Fibroblast of the aortic adventitia (primary cell): ENCODE measurements at places on chromosomes 6 and 20.
A peak's percentile ranks its signal among the peaks of the same experiment; 100 is the strongest.

DNA sequence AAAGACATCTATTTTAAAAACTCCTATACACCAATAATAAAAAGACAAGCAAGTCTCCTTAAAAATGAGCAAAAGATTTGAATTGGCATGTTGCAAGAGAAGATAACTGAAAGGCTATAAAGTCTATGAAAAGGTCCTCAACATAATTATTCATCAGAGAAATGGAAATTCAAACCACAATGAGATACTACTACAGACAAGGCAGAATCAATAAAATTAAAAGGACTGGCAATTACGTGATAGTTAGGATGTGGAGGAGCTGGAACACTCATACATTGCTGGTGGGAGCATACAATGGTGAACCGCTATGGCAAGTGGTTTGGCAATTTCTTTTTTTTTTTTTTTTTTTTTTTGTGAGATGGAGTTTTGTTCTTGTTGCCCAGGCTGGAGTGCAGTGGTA lies 43.8 kb upstream of the KIF13A start:
- no peak for DNase-seq

DNA sequence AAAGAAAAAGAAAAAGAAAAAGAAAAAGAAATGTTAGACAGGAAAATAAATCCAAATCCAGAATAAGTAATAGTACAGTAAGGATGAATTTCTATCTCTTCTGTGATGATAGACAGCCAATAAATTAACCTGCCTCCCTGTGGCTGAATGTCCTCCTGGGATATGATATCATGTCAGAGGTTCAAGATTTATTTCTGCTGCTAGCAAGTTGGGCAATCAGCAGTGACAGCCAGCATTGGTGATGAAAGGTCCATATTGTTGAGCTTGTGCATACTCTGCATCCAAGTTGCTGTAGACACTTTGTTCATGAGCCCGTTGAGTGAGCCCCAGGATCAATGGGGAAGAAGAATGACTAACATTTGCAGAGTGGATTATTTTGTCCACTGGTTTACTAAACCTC lies 44.9 kb upstream of the CEP85L start:
- no peak for DNase-seq

DNA sequence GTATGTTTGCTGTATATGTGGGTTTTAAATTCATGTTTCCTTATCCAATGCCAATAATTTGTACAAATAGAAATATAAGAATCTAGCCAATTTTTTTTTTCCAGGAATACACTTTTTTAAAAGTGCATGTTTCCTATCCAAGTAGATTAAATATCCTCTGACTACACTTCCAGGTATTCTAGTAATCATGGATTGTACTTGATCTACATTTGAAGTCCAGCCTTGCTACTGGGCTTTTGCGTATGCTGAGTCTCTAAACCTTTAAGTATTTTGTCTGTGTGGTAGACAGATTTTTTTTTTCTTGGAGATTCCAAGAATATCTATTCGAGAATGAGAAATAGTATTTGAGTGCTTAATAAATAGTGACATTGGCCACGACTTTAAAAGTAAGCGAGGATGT lies 188.3 kb downstream of the SASH1 start:
- DNase-seq, result peak; percentile 57

DNA sequence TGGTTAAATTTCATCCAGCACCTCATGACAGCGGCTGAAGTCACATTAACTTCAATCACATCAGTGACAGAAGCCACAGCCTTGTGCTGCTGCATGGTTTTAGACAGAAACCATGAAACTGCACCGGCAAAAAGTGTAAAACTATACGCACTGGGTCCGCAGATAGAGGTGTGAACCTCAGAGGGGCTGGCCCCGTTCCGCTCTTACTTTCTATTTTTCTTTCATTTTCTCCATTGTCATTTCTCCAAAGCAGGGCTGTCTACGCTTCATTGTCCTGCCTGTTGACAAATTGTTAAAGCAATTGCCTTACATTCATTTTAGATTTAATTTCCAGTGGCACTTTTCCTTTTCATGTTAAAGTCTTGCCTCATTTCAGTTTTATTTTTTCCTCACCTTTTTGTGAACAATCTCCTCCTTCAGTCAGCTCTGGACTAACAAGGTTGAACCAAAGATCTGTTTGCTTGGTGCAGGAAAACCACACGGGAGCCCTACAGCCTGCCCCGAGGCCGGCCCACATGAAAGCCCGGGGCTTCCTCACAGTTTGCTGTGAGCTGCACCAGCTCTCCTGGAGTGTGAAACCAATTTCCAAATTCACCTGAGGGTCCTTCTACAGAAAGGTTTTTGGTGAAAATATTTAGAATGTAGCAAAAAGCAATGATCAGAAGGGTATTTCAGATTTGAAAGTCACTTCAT lies 63.7 kb downstream of the PRR18 start:
- DNase-seq, result no peak

- no peak for DNase-seq
These were observed 518 bp downstream of the PEX6 start for GRCh38 chr6:42978487-42978838.

- DNase-seq, result no peak
These were observed 637 bp downstream of the ABHD12 start for GRCh38 chr20:25389858-25390537.

DNA sequence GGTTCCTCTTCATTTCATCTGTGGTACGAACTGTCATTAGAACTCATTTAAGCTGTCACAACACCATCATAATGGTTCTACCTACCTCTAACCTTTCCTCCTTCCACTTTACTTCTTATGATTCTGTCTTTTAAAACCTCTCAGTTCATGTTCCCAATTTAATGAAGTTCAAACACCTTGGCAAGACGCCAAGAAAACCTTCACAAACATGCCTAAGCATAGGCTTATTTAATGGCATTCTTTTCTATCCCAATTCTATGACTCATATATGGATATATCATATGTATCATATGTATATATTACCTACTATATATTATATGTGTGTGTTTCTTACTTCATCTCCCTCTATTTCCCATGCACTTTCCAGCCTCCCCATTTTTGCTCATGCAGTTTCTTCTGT lies 283.4 kb upstream of the TBX18 start:
- DNase-seq, result no peak

GRCh38 chr6:15484140-15484539 lies 178.7 kb downstream of the DTNBP1 start:
- no peak for DNase-seq

DNA sequence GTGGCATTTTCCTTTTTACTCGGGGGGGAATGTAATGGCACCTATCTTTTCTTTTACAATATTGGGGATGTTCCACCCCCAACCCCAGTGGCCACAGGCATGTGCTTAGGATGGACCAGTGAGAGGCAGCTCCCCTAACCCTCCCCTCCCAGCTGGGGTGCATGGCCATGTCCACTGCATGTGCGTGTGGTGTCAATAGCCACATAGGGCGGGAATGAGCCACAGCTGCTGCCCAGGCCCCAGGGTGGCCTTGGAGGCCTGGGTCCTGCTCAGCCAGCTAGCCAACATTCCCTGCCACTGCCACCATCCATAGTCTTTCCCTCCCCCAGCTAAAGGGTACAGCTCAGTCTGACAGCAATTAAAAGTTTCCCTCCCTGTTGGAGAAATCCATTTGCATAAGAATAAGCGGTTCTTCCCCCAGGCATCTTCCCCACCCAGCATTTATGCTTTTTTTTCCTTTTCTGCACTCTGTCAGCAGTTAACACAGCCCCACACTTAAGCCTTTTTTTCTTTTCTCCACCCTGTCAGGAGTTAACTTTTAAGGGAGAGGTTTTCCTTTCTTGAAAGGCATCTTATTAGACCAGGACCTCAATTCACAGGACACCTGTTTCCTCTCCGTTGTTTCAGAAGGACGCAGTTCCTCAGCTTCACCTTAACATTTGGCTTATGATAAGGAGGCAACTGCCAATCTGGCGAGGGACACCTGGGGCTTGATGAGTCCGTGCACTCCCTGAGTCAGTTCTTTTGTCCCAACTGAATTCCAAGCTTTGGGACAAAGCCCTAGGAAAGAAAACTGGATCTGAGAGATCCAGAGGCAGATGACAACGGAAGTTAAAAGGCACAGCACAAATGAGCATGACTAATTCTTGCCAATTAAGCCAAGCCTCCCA lies 121.4 kb downstream of the TPBG start:
- DNase-seq, result no peak

- no peak for DNase-seq
These were observed 301.6 kb upstream of the ADGRB3 start for GRCh38 chr6:68333442-68333841.

- peak; percentile 89 for DNase-seq
These were observed 113.3 kb downstream of the CRYBG1 start for GRCh38 chr6:106473812-106474211.

- DNase-seq, result peak; percentile 35
These were observed 725 bp downstream of the OSER1 start for GRCh38 chr20:44209686-44210405.

GRCh38 chr20:13139459-13140150 lies 81.5 kb upstream of the ISM1 start:
- DNase-seq, result peak; percentile 11

GRCh38 chr6:169881398-169881797 lies 130.0 kb downstream of the ERMARD start:
- no peak for DNase-seq
